ENCODE measurements at places on chromosomes 2 and 18. TPM values are rescaled to one million over a fixed set of nuclear protein-coding genes. Genes with fewer than 3 reads are reported as not detected.

- no peak for DNase-seq
Measured at GRCh38 chr2:169107645-169108044, 38.3 kb downstream of the DHRS9 start.

- no peak for DNase-seq
Measured at GRCh38 chr2:238421695-238422035, 5.1 kb upstream of the ASB1 start.

DNA sequence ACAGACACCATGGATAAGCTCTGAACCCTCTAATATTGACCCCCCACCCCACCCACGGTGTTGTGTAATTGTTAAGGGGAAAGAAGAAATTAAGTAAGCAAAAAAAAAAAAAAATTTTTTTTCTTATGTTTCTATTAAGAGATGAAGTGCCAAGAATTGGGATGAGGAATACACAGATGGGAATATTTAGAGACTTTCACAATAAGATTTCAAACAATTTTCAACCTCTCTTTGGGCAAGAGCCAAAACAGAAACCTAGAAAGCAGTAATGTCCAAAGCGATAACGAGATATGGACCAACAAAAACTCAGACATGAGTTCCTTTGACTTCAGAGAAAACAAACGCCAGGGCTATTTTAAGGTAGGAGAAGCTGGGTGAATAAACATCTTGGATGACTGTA, 14.4 kb downstream of the PIEZO2 start:
- DNase-seq: no peak

- DNase-seq: no peak
Measured at GRCh38 chr2:160039166-160039903, 23.1 kb downstream of the PLA2R1 start.

GRCh38 chr18:24462838-24463775, 2.7 kb downstream of the HRH4 start:
- no peak for DNase-seq

IL36G gene
- not detected for polyA plus RNA-seq

DNA sequence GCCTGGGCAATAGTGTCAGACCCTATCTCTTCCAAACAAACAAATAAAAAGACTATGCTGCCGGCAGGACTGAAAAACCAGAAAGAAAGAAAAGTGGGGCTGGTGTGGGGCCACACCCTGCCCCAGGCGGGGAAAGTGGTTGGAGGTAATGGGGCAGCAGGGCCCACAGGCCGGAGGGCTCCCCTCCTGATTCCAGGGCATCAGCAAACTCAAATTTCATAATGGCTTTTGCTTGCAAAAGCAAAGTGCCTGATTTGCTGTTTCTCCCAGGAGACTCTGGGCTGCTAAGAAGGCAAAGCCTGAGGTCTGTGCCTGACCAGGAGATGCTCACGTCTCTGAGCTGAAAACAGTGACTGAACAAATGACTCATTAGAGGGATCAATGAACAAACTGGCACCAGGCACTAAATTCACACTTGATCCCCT, 121.9 kb downstream of the HDAC4 start:
- no peak for DNase-seq

Data from right renal cortex interstitium (tissue), 3 donors.